ENCODE measurements at places on chromosomes 13 and 19.

DNA sequence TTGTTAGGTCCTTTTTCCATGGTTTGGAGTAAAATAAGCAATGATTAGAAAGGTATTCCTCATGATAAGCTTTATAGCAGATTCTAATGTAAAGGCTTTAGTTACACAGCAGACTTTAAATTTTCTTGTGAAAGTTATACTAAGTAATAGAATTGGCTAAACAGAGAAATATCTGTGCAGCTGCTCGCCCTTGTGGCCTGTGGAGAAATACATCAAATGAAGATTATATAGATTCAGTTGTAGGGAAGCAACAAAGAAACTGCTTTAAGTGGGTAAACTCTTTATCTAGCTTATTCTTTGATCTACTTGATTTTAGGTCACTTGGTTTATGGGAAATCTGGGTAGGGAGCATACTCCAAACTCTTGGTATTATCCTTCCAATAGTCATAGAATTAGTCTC, 1269.7 kb upstream of the SPRY2 start:
- DNase-seq, result peak; percentile 2

DNA sequence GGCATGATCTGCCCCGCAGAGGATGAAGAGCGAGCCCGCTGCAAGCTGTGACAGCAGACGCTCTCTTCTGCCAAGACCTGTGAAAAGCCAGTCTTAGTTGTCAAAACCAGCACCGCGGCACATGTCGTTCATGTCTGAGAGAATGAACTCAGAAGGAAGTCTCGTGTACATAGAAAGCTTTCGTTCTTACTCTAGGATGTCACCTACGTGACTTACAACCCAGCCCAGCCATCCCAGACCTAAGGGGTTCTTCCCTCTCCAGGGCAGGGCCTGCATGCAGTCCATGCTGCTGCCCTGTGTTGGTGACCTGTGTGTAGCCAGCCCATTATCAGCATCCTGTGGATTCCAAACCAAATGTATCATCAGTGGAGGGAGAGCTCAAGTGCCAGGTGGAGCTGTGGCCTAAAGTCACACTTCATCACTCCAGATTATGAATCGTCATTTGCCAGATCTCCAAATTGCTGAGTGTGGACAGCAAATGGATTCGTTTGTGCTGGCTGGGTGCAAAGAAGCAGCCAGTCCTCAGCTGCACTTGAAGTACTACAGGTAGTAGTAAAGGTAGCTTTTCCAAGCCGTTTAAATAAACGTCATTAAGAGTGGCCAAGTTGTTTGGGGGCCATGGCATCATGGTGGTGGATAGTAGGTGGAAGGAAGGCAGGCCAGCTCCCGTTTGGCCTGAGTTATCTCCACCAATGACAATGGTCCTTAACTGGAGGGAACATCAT, 73.9 kb upstream of the GPR183 start:
- no peak for DNase-seq

DNA sequence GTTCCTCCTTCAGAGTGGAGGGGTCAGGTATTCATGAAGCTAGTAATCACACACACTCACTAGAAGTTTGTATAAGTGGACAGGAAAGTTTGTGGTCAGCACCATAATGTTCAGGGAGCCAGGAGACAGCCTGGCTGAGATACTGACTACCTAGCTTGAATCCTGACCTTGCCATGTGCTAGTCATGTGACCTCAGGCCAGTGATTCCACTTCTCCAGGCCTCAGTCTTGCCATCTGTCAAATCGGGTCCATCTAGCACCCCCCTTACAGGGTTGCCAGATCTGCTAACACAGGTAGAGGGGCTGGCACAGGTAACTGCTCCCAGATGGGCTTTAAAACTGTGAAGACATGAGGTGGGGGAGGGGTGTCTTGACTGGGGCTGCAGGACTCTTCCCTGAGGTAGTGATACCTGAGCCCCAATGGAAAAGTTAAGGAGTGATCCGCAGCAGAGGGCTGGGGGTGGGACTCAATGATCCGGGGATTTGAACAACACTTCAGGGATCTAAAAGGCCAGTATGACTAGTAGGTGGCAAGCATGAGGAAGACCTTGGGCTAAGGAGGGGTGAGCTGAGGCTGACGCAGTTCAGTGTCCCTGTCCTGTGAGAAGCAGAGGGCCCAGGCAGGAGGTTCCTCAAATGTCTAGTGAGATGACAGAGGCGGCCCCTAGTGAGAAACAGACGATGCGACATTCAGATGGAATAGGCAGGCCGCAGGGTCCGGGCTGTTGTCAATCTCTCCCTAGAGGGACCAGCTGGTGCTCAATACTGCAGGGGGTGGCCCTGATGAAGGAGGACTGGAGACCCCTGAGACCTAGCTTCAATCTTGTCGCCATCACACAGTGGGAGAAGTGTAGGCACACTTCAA, 8.5 kb downstream of the ACTMAP start:
- DNase-seq, result peak; percentile 35

DNA sequence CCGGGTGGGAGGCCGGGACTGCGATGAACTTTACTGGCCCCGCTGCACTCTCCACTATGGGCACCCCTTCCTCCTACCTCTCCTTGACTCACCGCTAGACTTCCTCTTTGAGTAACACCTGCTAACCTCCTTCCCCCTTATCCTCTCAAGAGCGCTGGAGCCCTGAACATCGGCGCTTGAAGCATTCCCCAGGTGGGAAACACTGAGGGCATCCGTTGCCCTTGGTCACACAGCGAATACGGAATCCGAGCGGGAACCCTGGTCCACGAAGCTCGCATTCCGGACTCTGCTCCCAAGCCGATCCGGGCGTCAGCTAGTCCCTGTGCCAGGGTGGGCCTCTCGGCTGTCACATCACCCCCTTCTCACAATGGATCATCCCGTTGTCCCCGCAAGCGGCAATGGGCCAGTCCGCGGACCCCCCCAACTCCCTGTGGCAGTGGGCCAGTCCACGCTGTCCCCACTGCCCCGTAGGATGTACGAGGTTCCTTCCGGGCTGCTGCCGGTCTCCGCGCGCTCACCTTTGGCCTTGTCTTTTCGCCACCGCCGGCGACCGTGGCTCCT, 4.2 kb downstream of the LIPE start:
- DNase-seq, result peak; percentile 61

GRCh38 chr13:25466880-25467279, 95.1 kb downstream of the ATP8A2 start:
- no peak for DNase-seq

- peak; percentile 32 for DNase-seq
Measured at GRCh38 chr13:53028637-53029203, at the start of gene OLFM4. Gene OLFM4, plus strand, starts transcription at chr13:53028813. Its CDS starts 24 bp downstream, at chr13:53028837.

DNA sequence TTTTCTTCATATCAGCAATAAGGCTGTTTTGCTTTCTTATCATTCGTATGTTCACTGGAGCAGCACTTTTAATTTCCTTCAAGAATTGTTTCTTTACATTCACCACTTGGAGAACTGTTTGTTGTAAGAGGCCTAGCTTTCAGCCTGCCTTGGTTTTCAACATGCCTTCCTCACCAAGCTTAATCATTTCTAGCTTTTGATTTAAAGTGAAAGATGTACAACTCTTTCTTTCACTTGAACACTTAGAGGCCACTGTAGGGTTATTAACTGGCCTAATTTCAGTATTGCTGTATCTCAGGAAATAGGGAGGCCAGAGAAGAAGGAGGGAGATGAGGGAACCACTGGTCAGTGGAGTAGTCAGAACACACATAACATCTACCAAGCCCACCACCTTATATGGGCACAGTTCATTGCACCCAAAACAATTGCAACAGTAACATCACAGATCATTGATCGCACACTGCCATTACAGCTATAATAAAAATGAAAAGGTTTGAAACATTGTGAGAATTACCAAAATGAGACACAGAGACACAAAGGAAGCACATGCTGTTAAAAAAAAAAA, 181.4 kb upstream of the TUBA3C start:
- no peak for DNase-seq

- no peak for DNase-seq
Measured at GRCh38 chr13:105428811-105429210, 1106.7 kb downstream of the EFNB2 start.

- peak; percentile 90 for DNase-seq
Measured at GRCh38 chr19:34662919-34663318, 14.0 kb downstream of the SCGB2B2 start.

DNA sequence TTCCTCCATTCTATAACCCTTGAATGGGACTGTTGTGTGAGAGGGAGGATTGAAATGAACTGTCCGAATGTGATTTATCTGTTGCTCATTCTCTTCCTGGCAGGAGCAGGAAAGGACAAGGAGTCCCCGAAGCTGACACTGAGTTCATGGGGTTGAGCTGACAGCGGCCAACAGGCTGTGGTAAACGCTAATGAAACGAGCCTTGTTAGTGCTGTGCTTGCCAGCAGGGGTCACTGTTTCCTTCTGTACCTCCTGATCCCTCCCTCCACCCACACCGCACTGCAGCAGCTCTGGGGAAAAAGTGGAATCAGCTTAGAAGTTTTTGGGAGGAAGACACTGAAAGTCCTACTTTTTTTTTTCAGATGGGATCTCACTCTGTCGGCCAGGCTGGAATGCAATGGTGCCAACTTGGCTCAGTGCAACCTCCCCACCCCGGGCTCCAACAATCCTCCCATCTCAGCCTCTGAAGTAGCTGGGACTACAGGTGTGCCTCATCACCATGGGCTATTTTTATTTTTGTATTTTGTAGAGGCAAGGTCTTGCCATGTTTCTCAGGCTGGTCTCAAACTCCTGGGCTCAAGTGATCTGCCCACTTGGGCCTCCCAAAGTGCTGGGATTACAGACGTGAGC, 6.7 kb upstream of the ZNF761 start:
- peak; percentile 94 for DNase-seq

DNA sequence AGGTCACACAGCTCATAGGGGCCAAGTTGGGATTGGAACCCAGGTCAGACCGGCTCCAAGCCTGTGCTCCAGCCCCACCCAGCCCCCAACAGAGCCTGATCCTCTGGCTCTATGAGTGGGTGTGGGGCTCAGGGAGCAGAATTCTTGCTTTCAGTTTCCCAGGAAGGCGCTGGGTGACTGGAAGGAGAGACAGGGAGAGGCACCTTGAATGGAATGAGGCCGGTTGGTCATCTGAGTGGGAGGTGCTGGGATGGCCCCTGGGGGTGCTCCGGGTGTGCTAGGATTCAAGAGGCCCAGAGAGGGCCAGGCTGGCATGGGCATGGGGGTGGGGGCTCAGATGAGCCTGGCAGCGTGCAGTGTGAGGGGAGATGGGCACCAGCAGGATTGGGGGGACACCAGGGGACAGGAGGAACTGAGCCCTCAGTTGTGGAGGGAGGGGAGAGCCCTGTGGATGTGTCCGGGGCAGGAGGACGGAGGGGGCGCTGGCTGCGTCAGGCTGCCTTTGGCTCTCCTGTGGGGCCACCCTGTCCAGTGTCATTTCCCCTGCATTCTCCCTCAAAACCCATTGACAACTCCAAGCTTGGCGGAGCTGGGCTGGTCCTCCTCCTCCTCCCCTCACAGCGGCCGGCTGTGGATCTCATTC, 31.2 kb upstream of the ANKRD10 start:
- DNase-seq, result no peak

- DNase-seq, result no peak
Measured at GRCh38 chr13:59746291-59746962, 417.3 kb downstream of the DIAPH3 start.

- no peak for DNase-seq
Measured at GRCh38 chr13:33076001-33076992, 60.1 kb downstream of the KL start.

- no peak for DNase-seq
Measured at GRCh38 chr13:37143911-37144310, 38.4 kb upstream of the CSNK1A1L start.

- DNase-seq, result peak; percentile 51
Measured at GRCh38 chr19:42096255-42096837, 20.4 kb downstream of the ZNF574 start.

DNA sequence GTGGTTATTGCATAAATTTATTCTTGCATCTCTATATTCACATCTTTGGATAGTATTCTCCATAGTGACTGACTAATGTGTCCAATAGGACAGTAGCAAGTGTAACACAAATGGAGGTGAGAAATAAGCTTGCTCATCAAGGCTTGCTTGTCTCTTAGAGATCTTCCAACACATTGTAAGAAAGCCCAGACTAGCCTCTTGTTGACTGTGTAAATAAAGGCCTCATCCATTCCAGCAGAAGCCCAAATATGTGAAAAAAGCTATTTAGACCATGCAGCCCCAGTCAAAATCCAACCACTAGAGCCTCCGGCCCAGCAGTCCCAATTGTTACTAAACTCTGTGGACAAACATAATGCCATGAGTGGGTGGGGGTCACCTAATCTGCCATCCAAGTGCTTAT, 2.7 kb upstream of the ZNF615 start:
- no peak for DNase-seq

GRCh38 chr19:48772503-48772953, 17.2 kb downstream of the FGF21 start:
- DNase-seq, result no peak

DNA sequence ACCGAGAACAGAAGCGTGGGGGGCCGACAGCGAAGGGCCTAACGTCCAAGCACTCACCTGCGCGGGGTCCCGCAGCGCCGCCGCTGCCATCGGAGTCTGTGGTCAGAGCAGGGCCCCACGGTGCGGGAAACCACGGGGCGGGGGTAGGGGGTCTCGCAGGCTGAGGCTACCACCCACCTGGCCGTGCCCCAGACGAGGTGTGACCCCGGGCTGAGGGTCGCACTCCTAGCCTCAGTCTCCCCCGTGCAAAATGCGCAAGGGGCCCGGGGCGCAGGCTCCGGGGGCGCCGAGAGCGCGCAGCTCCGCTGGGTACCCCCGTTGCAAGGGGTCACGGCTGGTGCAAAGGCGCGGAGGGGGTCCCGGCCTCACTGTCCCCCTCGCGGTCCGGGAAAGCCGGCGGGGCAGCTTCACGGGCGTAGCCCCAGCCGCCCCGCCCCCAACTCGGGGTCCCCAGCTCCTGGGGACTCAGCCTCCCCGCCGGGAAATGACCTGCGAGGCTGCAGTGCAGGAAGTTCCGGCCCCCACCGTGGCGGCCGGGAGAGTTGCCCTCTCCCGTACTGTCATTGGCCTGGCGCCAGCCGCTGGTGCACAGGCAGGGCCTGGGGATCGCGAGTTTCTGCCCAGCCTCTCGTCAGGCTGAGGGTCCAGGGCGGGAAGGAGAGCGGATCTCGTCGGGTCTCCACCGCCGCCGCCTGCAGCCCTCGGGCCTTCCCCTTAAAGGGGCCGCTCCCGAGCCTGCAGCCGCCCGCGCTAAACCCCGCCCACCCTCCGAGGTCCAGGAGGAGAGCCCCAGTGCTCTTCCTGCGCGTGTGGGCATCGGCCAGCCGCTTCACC, at the start of gene ZNF792:
Gene ZNF792 (minus strand): TSS at position 657 of the 834 bp plus-strand sequence. CDS start 567 bp downstream, at position 90.
- DNase-seq, result peak; percentile 88

Measured in GM23338 (cell line).